Fibroblast of villous mesenchyme (primary cell): ENCODE measurements at places on chromosomes 16 and 17.
A peak's percentile ranks its signal among the peaks of the same experiment; 100 is the strongest.

DNA sequence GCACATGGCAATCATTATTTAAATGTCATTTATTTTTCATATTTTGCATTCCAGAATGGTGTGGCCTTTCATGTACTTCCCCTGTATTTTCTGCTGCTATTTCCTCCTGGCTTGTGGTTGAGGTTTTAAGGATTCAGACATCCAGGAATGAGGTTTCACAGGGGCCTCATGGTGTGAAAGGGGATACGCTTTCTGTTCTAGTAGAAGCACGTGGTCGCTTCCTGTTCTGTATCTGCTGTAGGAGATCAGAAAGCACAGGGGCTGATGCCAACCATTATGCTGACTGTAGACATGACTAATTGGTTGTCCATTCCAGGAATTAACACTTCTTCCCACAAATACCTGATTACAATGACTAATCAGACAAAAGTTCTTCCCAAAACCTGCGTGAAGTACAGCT is 405.9 kb downstream of the SHISA9 start:
- DNase-seq: peak; percentile 37

- peak; percentile 52 for DNase-seq
These were observed 95.9 kb upstream of the ZFHX3 start for GRCh38 chr16:73143576-73144422.

DNA sequence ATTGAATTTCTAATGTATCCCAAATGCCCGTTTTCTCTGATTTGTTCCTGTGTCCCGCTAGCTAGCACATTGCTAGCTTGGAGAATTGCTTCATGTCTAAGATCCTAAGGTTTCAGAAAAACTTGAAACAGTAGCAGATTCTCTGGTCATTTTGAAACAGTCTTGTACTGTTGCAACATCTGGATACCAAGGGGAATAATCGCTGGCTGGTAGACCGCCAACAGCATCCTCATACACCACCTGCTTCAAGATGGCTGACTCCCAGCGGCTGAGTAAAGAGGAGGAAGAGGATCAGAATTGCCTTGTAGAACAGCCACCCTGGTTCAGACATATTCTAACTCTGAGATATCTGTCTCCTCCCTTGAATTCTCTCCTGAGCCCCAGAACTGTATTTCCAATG is 226.7 kb upstream of the ELAC2 start:
- peak; percentile 21 for DNase-seq

DNA sequence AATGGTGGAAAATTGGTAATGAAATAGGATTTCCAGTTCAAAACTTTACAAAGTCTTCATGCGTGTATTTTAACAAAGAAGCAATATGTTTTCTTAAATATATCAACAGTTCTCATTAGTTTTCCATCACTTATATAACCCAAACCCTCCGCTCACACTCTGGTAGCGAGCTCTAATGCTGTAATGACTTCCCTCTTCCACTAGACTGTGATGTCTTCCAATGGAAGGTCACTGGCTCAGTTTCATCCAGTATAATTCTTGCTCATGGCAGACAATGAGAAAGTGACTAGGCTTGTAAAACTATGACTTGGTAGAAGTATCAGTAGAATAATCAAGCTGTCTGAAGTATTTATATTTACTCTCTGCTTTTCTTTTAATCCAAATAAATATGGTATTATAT is 32.8 kb downstream of the NETO2 start:
- DNase-seq: no peak

DNA sequence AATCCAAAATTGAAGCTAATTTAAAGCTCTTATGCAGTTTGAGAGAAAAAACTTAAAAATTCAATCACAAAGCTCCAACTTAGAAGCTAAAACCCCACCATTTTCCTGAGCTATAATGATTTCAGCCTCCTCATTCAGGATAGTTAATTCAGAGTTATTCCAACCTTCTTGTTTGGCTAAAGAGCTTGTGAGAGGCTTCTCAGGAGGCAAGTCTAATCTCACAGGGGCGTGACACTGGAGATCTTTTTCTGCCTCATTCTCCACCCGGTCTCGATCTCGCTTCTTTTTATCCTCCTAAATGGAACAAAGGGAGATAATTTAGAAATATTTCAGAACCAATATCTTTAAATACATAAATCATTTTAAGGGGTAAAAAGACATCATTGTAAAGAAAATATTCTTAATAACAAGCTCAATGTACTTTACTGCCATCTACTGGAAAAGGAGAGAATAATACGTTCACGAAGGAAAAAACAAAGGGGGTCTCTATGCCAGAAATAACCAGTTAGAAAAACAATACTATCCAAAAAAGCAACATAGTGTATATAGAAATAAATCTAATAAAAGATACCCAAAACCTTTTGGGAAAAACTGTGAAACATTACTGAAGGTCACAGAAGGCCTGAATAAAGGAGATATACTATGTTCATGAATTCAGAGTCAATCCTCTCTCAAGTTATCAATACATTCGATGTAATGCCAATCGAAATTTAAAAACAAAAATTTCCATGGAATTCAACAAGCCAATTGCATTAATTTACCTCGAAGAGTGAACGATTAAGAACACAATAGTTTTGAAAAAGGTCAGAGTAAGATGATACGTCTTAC is 13.9 kb downstream of the BRD7 start:
- peak; percentile 42 for DNase-seq

DNA sequence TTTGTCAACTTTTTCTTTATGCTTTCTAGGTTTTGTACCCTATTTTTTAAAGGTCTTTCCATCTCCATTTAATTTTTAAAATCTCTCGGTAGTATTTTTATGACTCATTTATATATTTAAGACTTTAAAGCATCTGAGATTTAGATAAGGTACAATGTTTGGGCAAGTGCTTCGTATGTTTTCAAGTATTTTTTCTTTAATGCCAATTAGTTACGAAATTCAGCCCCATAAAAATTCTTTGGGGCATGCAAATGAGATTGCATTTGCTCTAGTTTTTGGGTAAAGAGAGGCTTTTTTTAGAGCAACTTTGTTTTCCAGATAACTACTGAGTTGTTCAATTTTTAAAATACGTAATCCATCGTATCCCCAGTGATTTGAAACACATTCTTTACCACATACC is 65.3 kb upstream of the CRHR1 start:
- peak; percentile 55 for DNase-seq

GRCh38 chr17:28584434-28584833 is 7.7 kb upstream of the ALDOC start:
- no peak for DNase-seq

GRCh38 chr16:79375351-79375750 is 225.2 kb downstream of the MAF start:
- DNase-seq: no peak

GRCh38 chr16:27852681-27853080 is 210.8 kb downstream of the GSG1L start:
- no peak for DNase-seq

GRCh38 chr17:75459246-75459589 is 2.8 kb downstream of the TMEM94 start:
- DNase-seq: no peak
